ENCODE measurements at places on chromosomes 12 and 14.

DNA sequence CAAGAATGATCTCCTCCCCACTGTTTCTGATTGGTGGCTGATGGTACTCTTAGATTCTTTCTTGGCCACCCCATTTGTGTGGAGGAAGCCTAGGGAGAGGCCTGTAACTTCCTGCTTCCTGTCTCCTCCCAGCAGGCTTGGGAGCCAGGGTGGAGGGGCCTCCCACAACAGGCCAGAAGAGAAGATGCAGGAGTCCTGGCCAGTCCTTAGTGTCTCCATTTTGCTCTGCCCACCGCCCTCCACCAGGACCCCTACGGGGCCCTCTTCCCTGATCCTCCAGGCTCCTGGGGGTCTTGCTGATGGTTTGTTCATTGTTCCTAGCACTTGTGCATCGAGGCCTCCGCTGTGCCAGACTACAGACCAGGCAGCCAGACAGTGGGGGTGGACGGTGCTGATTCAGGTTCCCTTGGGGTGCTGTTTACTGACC, 6.8 kb downstream of the TSPAN9 start:
- no peak for DNase-seq

- DNase-seq = no peak
These were observed 308.0 kb downstream of the SLC6A15 start for GRCh38 chr12:84604551-84604950.

GRCh38 chr12:45732936-45733335, 3.4 kb downstream of the ARID2 start:
- DNase-seq = no peak

DNA sequence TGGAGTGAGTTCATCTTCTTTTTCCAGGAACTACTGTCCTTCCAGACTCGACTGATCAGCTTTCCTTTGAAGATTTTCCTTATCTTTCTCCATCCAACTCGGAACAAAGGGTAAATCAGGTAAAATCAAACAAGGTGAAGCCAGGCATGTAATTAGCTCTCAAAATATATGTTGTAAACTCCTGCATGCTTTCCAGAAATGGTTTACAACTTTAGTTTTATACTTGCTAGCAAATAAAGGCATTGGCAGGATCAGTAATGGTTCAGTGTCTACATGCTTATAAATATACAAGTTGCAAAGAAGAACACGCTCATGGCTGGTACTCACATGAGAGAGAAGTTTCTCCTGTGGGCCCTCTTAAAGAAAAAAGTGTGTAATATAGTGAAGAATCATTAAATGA, 102.5 kb downstream of the FSCB start:
- DNase-seq = no peak

GRCh38 chr12:56804169-56804568, 41.0 kb downstream of the HSD17B6 start:
- DNase-seq = no peak

DNA sequence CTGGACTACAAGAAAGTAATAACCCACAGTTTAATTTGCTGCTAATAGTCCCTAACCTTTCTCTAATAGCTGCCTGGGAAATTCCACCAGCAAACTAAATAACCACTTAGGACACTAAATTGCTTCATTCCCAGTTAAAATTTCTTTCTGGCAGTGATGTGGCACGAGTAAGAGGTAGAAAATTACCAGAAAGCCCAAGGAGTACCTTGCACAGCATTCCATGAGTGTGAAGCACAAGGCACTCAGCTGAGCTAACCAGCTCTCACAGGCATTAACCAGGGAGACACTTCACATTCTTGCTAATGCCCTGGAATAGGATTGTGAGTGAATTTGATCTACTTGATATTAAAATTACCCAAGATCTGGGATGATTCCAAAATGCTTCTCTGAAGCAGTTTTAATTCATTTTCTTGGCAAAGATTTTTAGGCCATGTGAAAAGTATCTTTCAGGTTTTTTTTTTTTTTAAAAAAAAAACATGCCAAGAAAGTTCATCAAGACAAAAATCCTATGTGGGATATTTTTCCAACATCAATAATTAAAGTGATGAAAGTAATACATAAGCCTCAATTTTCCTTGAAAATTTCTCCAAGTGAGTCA, 29.5 kb downstream of the TSPAN8 start:
- DNase-seq = no peak

DNA sequence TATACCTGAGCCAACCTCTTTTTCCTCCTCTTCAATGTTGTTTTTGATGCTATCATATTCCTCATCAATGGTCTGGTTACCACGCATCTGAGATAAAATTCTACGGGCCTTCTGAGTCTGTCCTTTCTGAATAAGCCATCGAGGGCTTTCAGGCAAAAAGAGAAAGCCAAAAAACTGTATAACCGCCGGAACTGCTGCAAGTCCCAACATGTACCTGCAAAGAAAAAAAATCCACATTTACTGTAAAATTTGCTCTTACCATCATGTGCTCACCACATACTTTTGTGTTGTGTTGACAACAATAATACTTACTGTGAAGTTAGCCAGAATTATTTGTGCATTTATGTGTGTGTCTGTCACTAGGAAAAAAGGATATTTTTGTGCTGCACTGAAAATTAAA, 77.6 kb downstream of the SLC2A13 start:
- no peak for DNase-seq

- DNase-seq = no peak
These were observed 44.4 kb upstream of the GSG1 start for GRCh38 chr12:13147688-13148484.

GRCh38 chr12:121765573-121765972, 27.9 kb downstream of the RHOF start:
- peak; percentile 50 for DNase-seq

GRCh38 chr14:27184427-27184826, 586.6 kb upstream of the NOVA1 start:
- DNase-seq = no peak

DNA sequence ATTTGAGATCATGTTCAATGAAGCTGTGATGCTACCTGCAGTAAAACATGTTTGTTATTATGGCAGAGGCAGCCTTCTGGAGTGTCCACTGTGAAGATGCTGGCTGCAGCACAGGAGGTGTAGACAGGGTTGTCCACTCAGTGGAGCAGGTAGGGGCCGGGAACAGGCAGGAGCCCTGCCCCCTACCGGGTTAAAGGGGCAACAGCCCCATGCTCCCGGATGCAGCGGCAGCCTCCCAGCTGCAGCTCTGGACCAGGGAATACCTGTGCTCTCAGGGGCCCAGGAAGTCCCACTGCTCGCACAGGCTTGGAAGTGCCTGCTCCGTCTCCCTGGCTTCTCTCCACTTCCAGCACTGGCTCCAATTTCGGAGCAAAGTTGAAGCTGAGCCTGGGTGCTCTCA, 401.6 kb downstream of the FOXG1 start:
- no peak for DNase-seq

DNA sequence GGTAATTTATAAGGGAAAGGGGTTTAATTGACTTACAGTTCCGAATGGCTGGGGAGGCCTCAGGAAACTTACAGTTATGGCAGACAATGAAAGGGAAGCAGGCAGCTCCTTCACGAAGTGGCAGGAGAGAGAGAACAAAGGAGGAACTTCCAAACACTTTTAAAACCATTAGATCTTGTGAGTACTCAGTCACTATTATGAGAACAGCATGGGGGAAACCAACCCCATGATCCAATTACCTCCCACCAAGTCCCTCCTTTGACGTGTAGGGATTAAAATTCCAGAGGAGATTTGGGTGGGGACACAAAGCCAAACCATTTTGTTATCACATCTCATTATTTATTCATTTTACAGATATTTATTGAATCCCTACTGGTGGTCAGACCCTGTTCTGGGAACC, 822.8 kb downstream of the GALC start:
- DNase-seq = no peak

GRCh38 chr12:66060163-66060907, 70.2 kb downstream of the LLPH start:
- DNase-seq = no peak

DNA sequence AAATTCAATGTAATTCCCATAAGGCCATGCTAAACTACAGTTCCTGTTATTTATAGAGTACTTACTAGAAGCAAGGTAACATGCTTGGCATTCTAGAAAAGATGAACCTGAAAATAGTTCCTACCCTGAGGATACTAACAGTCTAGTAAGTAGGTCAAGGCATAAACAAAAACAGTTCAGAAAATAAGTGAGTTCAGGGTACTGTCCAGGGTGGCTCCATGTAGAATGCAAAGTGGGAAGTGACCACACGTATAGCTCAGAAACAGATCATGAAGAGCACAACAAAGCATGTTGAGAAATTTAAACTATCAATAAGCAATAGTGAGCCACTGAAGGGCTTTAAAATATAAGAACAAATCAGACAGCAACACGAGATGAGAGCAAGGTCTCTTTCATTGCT, 2.3 kb downstream of the TMED10 start:
- no peak for DNase-seq

GRCh38 chr14:99603471-99604277, at the start of gene CCDC85C:
CCDC85C (minus strand) TSS chr14:99604207; CDS start chr14:99603959, 248 bp downstream.
- no peak for DNase-seq

DNA sequence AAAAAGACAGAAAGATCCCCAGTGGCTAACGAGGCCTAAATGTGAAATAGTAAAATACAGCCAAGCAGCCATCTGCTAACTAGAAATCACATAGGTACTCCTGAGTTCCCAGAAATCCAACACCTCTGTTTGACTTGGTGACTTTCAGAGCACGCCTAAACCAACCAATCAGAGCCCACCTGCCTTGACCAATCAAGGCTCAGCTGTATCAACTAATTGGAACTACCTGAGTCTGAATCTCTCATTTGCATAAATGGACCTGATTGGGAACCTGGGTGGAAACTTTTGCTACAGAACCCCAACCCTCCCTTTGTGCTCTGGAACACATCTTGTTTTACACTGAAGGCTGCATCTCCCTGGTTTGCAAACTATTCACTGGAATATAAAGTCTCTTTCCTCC, 5.1 kb upstream of the TCL1B start:
- peak; percentile 30 for DNase-seq

DNA sequence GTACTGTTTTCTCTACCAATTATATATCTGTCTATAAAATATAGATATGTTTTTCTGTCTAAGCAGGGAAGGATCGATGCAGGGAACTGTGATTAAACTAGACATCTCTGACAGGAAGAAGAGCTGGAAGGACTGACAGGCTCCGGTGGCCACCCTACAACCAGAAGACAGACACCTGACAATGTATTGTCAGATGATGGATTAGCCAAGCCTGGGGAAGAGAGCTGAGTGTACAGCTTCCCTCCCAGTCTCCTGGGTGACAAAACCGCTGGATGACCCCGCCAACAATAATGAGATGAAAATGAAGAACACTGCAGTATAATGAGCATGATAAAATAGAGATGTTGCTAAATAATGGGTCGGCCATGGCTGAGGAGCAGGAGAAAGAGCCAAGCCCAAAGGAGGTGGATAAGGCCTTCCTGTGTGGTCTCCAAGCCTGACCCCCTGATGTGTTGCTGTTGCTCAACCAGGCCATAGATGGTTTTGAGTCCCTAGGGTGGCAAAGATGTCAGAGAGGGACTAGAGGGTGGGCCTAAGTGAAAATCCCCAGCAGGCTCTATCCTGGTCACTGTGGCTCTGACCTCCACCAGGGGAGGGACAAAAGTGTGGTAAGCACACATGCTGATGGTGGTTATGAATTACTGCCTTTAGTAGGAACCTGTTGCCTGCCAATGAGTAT, 28.2 kb downstream of the DHRS2 start:
- DNase-seq = no peak

GRCh38 chr14:22524115-22524783, 64.8 kb downstream of the DAD1 start:
- DNase-seq = no peak

DNA sequence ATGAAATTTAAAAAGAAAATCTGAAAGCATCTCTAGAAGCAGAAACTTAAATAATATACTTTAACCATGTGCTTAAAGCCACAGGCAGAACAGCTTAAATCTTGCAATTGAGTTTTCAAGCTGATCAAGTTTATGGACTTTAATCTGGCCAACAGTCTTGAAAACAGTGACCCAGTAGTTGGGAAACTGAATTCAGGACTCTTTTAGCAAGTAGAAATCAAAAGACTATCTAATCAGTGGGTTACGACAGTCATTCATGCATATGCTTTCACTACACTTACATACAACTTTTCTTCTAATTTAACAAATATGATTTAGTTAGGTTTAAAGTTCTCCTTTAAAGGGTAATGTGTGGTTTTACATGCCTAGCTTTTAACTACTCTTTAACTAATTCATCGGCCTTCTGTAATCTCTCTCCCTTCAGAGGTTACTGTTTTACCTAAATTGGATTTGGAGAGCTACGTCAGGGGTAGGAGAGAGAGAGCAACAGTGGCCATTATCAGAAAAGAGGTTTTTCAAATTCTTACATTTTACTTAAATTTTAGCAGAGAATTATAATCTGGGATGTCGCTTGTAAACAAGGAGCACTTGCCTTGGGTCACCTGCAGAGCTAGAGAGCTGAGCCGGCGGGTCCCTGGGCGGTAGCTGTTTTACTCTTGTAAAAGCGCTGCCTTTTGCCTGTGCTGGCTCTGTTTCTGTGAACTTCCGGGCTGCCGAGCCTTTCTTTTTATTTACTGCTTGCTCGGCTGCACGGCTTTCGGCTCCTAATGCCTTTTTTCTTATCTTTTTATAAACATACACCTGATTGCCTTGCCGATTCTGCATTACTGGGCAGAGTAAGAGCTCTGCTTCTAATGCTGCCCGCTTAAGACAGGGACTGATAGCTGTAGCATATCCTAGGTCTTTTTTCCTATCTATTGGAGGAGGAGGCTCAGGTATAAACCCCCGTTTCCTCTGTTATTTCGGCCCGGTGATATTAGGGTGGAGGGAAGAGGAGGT, 17.4 kb upstream of the LYZ start:
- no peak for DNase-seq

Measured in NCI-H1694 (cell line).